ENCODE measurements at places on chromosomes 3 and 15.

DNA sequence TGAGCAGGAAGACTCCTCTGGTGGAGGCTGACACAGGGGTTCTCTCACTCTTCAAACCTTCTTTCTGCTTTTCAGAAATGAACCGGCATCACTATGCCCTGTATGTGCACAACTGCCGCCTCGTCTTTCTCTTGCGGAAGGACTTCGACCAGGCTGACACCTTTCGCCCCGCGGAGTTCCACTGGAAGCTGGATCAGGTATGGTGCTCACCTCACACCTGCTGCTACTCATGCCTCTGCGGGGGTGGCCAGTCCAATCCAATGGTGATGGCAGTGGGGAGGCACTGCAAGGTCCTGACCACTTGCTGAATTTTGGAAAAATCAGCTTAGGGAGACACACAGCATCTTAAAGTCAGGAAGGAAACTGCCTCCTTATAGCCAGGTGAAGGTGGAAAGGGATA lies 211.3 kb upstream of the TRIM42 start:
- DNase-seq = no peak

DNA sequence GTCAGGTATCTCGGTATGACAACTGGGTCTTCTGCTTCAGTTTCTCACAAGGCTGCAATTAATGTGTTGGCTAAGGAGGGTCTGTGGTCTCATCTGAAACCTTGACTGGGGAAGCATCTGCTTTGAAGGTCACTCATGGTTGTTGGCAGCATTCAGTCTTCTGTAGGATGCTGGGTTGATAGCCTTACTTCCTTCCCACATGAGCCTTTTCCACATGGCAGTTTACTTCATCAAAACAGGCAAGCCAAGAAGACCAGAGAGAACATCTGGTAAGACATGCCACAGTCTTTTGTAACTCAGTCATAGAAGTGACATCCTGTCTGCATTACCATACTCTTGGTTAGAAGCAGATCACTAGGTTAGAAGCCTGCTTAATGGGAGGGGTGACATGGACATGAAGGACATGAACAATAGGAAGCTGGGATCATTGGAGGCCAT lies 49.5 kb downstream of the CMC1 start:
- no peak for DNase-seq

DNA sequence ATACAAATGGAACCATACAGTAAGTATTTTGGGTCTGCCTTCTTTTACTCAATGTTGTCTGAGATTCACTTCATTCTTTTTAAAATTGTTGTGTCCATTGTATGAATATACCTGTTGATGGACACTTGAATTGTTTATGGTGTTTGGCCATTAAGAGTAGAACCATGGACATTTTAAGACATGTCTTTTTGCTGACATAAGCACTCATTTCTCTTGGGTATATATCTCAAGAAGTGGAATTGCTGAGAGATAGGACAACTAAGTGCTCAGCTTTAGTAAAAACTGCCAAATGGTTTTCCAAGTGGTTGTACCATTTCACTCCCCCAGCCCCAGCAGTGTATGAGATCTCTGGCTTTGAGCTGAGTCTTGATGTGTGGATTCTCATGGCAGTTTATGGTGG lies 28.2 kb downstream of the POMGNT2 start:
- no peak for DNase-seq

- no peak for DNase-seq
These were observed 57.5 kb downstream of the SST start for GRCh38 chr3:187612656-187613055.

DNA sequence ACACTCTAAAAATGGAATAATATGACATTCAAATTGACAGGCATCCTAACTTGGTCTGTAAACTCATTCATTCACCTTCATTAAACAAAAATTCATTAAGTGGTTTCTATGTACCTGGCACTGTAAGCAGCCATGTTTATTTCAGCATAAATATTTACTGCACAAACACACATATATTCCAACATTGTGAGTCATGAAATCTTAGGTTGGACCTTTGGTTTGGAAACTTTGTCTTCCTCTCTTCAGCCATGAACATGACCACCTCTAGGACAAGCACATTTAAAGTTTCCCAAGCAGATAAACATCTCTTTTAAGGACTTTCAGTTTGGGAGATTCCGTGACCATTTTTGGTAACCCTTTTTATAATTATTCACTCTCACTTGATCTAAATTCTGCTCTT lies 131.8 kb downstream of the TPRG1 start:
- DNase-seq = no peak

DNA sequence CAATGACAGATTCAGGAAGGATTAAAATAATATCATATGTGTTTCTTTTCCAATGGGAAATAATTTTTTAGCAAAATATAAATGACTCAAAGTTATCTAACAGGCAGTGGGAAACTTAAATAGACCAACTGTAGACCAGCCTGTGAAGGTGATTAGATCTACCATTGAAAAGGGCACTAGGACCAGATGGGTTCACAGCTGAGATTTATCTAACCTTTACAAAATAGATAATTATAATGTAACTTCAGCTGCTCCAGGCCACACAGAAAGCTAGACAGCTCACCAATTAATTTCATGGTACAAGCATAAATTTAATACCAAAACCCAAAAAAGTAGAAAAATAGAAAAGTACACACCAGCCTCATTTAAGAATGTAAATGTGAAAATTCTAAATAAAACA lies 240.4 kb upstream of the MRPL3 start:
- DNase-seq = no peak

DNA sequence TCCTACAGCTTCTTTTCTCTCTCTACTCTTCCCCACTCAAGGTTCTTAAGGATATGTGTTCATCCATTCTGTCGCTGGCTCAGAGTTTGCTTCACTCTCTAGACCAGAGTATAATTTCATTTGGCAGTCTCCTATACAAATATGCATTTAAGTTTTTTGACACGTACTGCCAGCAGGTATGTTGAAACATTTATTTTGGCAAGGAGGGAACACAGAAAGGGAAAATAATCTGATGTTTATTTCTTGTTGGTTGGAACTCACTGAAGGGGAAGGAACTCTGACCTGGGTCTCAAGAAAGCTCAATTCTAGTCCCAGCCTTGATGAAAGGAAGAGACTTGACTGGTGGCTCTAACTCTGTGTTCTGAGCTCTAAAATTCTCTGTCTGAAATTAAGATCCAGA lies 21.6 kb downstream of the FANCD2 start:
- DNase-seq = no peak

GRCh38 chr3:54931182-54931581 lies 3.3 kb upstream of the LRTM1 start:
- DNase-seq = no peak

GRCh38 chr3:279325-279724 lies 82.8 kb downstream of the CHL1 start:
- DNase-seq = no peak

- no peak for DNase-seq
These were observed 24.5 kb downstream of the ANXA2 start for GRCh38 chr15:60373327-60373726.

- DNase-seq = no peak
These were observed 34.9 kb downstream of the RUBCN start for GRCh38 chr3:197701841-197702240.

DNA sequence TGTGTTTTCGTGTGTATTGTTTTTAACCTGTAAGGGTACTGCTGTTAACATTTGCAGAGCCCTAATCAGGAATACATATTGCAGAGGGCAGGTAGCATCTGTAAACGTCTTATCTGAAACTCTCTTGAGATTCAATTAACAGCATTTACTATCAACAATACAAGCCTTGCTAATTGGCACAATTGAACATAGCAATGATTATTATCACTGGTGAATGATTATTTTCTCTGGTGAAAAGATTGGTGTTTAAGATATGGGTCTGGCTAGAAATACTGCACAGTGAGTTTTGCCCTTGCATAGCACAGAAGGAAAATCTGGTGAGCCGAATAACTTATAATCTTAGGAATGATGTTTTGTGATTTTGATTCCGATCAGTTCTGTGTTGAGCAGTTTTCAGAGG lies 5.9 kb upstream of the CNTN4 start:
- no peak for DNase-seq

DNA sequence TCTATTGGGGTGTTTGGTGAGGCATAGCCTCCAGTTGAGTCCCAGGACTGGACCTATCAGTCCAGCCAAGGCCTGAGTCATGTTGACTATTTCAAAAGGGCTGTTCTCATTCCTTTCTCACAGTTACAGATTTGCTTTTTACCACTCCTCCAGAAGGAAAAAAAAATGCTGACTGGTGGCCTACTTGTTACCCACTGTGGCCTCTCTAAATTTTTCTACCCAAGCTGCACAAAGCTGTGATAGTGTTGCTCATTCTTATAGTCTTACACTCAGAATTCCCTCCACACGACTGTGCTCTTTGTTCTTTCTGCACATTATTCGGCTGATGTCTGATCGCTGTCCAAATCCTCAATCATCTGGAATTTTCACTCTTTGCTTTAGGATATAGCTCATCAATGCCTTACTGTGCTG lies 1142.2 kb downstream of the IGSF11 start:
- DNase-seq = no peak

GRCh38 chr15:27955087-27955486 lies 144.0 kb downstream of the OCA2 start:
- peak; percentile 45 for DNase-seq

DNA sequence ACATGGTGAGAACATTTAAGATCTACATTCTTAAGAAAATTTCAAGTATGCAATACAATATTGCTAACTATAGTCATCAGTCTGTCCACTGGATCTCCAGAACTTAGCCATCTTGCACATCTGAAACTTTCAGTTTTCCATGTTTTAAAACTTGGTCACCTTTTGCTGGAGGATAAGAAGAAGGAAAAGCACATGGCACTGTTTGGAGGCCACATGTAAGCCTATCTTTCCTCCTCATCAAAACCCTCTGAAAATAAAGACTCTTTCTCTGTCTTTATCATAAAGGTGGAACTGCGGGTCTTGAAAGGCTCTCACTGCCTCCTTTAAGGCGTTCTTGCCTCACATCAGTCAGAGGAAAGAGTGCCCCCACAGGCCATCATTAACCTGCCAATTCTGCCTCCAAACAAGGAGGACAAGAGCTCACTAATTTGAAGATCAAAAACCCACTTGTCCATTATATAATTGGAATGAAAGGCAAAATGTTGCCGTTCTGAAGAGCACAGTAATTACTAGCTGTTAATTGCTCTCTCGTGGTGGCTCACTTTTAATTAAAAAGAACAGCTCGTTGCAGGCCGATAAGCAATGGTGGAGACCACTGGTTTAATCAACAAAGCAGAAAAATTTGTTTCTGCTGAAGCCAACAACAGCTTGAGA lies 157.8 kb downstream of the MECOM start:
- no peak for DNase-seq

DNA sequence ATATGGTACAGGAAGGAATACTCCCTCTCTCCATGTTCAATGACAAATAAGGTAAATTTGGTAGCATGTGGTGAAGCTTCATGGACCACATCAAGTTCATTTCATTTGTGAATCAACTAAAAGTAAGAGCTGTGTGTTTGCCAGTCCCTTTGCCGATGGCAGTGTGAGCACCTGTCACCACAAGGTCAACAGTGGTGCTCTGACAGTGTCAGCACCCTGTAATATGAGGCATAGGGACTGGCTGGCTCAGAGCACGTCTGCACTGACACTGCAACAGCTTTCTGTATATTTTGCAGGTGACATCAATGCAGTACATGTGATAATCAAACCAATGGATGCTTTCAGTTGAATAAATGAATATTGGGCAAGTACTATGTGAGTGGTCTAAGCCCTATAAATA lies 852.4 kb downstream of the TUSC7 start:
- DNase-seq = no peak

DNA sequence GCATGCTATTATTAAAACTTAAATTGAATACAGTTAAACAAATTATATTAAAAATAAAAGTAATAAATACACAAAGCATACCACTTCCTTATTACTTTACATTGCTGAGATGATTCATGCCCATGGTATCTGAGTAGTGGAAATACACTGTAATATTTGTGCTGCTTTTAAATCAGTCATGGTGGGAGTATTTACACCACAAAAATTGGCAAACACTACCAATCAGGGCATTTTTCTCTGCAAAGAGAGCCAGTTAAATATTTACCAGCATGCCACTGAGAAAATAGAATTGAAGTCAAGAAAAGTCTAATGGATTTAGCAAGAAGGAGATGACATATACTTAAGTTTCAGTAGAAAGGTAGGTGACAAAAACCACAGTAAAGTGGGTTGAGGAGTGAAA lies 19.6 kb downstream of the PPARG start:
- no peak for DNase-seq

GRCh38 chr15:20341901-20342600 lies 199.5 kb downstream of the GOLGA6L6 start:
- peak; percentile 96 for DNase-seq

DNA sequence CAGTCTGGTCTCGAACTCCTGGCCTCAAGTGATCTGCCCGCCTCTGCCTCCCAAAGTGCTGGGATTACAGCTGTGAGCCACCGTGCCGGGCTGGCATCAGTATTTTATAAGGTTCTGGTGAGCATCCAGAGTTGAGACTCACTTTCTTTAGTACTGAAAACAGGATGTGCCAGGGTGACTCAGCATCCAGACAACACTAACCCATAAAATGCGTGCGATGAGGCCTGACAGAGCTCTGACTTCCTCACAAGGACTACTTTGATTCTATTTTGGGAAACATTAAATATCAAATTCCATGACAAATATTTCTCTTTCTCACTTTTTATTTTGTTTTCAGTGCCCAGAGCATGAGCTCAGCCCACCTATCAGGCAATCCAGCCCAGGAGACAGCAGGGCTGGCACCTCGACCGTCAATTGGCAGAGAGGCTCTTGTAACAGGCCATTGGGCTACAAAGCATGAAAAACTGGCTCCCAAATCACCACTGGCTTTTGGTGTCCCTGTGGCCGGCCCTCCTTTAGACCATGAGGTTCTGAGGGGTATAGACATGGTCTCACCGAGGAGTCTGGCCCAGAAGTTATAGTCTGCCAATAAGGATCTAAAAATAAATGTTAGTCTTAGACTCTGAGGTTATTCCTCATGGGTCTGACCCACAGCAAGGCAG lies 75.0 kb downstream of the FEM1B start:
- DNase-seq = no peak

GRCh38 chr15:73575636-73576247 lies 57.4 kb downstream of the NPTN start:
- DNase-seq = no peak

- no peak for DNase-seq
These were observed 11.7 kb downstream of the SNRPN start for GRCh38 chr15:24966364-24967103.

DNA sequence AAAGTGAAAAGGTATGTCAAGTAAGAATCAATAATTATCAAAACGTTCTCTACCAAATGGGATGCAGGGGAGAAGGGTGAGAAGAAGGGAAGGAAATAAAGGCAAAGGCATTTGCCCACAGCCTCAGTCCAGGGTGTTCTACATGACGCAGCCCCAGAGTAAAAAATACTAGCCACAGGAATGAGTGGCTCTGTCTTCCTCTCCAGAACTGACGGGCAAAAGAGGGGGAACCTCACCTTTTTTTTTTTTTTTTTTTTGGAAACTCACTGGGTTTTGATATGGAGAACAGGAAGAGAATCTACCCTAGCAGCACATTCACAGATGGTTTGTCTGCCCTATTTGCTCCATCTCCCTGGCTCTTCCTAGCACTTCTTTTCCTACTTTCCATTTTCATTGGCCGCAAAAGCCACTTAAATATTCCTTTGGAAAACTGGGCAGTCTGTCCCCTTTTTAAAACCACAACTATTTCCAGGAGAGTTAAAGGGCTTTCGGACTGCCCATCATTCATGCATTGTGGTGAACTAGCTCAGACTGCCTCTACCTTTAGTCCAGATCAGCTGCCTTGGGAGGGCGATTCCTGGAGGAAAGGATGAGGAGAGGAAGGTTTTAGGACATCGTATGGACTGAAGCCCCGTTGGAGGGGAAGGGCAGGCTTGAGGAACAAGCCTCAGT lies 28.2 kb downstream of the B3GNT5 start:
- DNase-seq = no peak

GRCh38 chr15:42772901-42773300 lies 36.0 kb upstream of the CDAN1 start:
- no peak for DNase-seq

All from esophagus muscularis mucosa (tissue), 4 donors.